ENCODE measurements at places on chromosomes 7 and 10.
A peak's percentile ranks its signal among the peaks of the same experiment; 100 is the strongest.

- DNase-seq: no peak
Observed at GRCh38 chr10:8600192-8600591, 545.7 kb downstream of the GATA3 start.

DNA sequence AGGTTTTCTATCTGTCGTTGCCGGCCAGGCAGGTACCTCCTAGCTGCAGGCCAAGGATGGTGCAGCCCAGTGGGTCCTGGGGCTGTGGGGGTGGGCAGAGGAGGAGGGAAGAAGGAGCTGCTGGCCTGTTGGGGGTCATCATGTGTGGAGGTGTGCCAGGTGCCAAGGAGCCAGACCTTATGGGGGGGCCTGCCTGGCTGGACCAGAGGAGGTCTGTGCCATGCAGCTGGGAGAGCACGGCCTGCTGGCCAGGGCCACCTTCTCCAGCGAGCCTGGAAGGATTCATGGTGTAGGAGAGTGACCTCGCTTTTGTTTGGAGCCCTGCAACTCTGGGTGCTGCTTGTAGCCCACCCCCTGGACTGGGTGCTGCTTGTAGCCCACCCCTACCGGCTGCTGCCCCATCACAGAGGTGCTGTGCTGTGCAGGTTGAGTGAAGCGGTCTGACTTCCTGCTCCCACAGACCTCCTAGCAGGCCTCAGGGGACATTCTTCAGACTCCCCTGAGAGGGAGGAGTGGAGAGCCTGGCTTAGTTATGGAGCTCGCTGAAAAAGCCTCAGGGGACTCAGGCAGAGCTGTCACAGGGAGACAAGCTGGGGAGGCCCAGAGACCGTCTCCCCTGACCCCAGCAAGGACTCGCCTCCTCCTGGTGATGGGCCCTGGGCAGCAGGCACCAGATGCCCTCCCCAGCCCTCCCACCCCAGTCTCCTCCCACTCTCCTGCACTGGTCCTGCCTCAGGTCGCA is 67.7 kb upstream of the AQP1 start:
- DNase-seq: no peak

DNA sequence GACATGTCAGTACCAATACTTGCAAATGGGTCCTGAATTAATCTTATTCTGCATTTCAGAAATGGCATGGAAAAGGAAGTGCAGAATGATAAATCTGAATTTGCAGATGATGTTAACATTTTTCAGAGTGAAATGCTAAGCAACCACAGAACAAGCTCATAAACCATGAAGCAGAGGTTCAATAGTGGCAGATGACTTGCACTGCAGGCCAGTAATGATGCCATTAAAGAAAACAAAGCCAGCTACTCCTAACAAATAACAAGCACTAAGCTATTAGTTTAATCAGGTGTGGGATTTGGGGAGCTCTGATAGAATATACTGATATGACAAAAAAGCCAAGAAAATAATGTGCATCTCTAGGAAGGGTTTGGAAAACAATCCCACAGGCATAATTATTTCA is 85.4 kb downstream of the FAM13C start:
- DNase-seq: no peak

DNA sequence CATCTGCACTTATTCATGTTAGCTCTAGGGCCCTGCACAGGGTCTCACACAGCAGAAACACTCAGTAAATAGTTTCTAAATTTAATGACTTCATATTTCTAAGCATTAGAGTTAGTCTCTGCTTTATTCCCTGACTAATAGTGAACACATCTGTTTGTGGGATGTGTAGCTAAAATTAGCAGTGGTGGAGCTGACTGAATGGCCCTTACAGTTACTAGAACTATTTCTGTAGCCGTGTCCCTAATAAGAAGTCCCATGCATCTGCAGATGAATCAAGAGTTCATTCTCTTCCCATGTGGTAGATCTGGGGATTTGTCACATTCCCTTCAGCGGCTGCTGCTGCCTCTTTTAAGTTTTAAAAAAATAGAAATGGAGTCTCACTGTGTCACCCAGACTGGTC is 11.7 kb downstream of the MAP3K8 start:
- DNase-seq: peak; percentile 80

DNA sequence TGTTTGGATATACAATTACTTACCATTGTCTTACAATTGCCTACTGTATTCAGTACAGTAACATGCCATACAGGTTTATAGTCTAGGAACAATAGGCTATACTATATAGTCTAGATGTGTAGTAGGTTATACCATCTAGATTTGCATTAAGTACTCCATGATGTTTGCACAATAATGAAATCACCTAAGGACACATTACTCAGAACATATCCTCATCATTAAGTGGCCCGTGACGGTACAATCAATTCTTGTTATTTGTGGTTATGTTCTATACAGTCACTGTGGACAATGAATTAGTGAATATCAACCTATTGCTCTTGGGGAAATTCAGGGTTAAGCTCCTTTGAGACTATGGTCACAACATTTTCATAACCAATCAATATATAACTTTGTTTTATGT is 75.6 kb downstream of the MICU1 start:
- DNase-seq: no peak

- no peak for DNase-seq
Observed at GRCh38 chr7:105249216-105249615, 139.5 kb downstream of the SRPK2 start.

GRCh38 chr10:78740976-78741915 is 327.5 kb upstream of the ZMIZ1 start:
- no peak for DNase-seq

DNA sequence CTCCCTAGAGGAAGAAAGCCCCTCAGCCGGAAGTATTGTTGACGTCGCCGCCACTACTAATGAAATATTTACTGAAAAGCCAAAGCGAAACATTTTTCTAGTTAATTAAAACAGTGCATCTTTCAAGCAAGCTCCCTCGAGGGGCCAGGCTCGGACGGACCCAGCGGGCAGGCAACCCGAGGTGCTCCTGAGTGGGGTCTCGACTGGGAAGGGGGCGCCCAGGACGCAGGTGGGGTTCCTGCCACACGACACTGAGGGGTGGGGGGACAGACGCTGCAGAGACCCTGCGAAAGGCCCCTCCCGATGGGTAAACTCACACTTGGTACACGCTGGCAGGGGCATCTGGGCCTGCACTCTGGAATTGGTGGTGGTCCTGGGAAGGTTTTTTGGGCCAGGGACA is 72.4 kb upstream of the ADGRA1 start:
- no peak for DNase-seq

- no peak for DNase-seq
Observed at GRCh38 chr10:88127269-88127668, 263.8 kb downstream of the PTEN start.

- DNase-seq: peak; percentile 38
Observed at GRCh38 chr7:100585511-100586265, at the start of gene LRCH4. LRCH4 (minus strand) TSS chr7:100586129; CDS start chr7:100586100, 29 bp downstream.

DNA sequence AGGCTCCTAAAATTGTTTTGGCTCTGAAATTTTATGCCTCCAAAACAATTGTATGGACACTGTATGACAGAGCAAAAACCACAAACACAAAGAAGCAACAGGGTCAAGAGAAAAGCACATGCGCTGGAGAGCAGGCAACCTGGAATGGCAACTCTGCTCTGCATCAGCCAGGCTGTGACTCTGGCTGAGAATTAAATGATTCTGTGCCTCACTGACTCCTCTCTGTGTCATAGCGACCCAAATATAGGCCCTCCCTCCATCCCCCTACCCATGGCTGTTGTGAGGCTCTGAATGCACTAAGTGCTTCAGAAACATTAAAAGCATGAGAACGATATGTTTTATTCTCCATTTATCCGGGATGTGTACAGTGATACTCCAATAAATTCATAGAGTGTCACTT is 24.9 kb upstream of the NEBL start:
- DNase-seq: no peak

DNA sequence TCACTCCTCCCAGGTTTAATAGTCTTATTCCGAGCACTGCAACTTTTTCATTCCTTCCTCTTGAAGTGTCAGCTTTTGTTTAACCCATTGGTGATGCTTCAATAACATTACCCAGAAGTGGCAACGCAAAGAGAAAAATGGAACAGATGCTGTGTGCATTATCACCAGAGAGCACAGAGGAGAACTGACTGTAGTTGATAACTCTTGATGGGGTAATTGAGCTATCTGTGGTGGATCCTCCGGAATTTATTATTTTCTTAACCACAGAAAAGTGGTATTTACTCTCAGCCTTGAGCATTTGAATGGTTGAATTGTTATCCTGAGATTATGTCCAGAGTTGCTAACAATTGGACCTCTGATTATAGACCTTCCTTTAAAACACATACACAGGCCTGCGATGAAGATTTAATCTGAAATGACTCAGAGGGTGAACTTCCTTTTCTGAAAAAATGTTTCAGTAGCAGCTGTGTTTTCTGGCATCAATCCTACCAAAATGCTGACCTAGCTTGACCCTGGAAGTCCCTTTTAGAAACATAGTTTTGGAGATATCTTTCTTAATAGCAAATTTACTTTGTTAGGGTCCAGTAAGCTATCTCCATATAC is 1584.4 kb upstream of the LRRTM3 start:
- DNase-seq: no peak

DNA sequence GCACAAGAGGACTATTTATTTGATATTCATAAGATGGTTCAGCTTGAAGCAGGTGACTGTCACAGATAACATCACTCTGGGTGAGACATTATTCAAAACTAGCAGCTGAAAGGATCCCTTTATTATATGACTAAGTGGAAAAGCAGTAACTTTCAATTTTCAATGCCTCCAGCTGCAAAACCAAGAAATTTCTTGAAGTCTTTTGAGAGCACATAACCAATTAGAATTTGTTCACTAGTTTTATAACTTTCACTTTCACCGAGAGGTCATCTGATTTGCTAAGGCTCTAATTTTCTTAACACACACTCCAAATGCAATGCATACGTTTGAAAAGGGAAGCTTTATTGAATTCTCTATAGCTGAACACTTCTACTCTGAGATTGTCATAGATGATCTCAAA is 88.6 kb upstream of the KLF14 start:
- no peak for DNase-seq

- DNase-seq: peak; percentile 54
Observed at GRCh38 chr7:25389489-25390106, 161.3 kb upstream of the NPVF start.

DNA sequence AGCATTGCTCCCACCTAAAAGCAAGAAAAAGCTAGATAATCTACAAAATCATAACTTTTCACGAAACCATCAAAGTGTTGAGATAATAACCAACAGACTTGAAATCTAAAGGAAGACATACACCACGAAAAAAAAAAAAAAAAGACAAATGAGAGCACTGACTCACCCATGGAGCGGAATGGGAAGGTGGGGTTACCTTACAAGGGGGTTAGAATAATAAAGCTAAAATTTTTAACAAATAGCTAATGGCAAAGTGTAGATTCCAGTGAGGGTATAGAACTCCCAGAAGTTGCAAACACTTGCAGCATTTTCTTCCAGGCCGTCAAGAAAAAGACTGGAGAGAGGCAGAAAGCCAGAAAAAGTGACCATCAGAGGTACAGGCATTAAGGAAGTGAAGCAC is 27.2 kb downstream of the IPMK start:
- DNase-seq: no peak

Measured in AG08395 (cell line).